ENCODE measurements at places on chromosomes 6 and 20.

GRCh38 chr20:5808901-5809300, 58.7 kb downstream of the SHLD1 start:
- no peak for DNase-seq

DNA sequence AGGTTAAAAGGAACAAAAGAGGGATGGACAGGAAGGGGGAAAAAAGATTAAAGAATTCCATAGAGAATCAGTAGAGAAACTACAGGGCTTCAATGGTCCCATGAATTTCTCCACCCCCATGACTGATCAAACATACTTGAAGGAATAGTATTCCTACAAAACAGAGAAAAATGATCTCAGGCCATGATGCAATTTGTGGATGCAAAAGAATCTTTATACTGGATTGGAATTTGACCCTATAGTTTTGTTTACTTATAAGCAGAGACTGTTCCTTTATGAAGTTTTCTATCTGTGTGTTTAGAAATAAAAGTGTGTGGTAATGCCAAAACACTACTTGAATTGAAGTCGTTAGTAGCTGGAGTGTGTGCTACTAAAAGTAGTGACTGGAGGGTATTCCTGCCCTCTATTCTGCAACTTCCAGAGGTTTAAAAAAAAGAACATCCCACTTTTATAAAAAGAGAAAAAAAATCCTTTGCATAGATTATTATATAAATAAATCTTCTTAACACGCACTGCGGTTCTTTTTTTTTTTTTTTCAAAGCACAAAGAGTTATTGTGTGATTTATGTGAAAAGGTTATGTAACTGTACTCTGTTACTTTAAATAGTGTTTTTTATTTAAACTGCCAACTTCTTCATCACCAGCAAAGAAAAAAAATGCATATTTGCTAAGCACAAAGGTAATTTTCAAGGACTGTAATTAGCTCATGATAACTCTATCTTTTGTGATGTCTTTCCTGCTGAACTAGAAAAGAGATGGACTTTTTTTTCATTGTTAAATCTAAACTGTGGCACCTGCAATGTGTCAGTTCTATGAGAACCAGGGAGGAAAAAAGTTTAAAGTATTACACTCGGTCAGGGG, 214.5 kb upstream of the CITED2 start:
- no peak for DNase-seq

GRCh38 chr20:13678944-13679343, 40.2 kb upstream of the TASP1 start:
- DNase-seq: no peak

GRCh38 chr6:149306967-149307366, 10.5 kb upstream of the TAB2 start:
- DNase-seq: no peak

DNA sequence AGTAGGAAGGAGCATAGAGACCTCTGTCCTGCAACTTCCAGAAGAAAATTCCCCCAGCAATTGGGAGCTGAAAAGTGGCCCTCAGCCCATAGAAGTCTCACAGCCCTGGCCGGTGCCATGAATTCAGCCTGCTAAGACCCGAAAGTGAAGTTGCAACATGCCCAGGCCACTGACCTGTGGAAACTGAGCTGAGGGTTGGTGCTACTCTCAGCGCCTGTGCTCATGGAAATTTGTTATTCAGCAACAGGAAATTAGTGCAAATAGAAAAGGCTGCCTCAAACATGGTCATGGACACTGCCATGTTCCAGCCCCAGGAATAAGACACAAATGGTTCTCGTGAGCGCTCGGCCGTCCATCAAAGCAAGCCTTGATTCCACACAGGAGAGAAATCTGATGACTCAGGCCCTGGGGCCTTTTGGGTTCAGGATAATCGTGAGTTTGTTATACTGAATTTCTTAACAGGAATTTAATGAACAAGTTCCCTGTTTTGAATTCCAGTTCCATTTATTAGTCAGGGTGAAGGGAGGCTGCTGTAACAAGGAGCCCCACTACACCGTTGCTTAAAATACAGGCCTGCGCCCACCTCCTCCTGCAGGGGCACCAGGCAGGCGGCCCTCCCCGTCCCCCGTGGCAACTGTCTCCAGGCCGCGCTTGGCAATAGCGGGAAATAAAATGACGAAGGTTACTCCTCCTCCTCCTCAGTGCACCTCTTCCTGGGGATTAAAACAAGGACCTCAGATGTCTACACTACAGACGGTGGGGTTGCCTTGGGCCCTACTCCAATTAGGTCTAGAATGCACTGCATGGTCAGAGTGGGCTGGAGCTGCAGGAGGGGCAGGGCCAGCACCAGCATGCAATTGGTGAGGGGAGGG, 152.9 kb downstream of the ERMARD start:
- DNase-seq: no peak

DNA sequence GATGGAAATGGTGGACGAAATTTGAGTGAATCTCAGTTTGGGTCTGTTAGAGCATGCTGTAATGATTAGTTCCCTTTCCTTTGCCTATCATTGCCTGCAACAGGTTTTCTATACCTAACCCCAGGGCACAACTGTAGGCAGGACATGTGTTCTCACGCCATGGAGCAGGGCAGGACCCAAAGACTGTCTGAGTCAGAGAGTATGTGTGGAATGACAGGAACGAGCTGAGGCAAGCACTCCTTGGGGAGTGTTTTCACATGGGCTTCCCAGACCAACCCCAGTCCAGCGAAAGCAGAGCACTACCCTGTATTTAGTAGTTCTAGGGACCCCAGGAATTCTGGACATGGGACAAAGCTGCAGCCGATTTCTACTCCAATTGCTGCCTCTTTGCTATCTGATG, 234.2 kb downstream of the HACE1 start:
- DNase-seq: no peak

GRCh38 chr20:39090906-39091305, 128.8 kb downstream of the DHX35 start:
- no peak for DNase-seq

GRCh38 chr6:152232501-152233151, 404.5 kb downstream of the SYNE1 start:
- DNase-seq: no peak

DNA sequence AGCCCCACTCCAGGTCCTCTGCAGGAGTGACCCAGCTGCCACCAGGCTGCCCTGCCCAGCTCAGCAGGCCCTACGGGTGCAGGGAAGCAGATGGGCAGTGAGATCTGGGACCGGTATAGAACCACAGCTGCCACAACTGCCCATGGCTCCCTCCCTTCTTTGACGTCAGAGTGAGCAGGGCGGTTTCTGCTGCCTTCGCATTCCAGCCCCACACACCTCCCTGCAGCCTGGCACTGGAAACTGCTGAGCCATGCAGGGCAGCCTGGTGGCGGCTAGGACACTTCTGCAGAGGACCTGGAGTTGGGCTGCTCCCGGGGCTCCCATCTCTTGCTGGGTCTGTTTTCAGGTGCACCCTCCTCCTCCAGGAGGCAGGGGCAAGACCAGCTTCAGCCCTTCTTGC, 101.6 kb upstream of the CD93 start:
- peak; percentile 50 for DNase-seq

- no peak for DNase-seq
Measured at GRCh38 chr6:93433592-93433991, 14.2 kb upstream of the EPHA7 start.

DNA sequence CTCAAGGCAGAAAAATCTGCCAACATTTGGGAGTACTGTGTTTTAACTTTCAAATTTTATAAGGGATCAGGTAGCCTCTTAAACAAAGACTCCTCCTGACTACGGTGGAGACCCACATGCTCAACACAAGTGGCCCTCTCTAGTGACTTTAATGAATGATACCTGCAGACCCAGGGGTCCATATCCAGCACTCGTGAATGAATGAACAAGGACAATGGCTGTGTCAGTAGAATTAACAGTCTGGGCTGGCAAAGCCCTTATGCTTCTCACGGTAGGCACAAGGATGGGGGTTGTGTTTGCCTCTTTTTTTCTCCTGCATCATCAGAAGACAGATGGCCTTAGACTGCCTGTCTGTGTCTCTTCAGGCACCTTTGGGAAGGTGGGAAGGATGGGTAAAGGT, 112.6 kb upstream of the TRAF3IP2 start:
- no peak for DNase-seq

DNA sequence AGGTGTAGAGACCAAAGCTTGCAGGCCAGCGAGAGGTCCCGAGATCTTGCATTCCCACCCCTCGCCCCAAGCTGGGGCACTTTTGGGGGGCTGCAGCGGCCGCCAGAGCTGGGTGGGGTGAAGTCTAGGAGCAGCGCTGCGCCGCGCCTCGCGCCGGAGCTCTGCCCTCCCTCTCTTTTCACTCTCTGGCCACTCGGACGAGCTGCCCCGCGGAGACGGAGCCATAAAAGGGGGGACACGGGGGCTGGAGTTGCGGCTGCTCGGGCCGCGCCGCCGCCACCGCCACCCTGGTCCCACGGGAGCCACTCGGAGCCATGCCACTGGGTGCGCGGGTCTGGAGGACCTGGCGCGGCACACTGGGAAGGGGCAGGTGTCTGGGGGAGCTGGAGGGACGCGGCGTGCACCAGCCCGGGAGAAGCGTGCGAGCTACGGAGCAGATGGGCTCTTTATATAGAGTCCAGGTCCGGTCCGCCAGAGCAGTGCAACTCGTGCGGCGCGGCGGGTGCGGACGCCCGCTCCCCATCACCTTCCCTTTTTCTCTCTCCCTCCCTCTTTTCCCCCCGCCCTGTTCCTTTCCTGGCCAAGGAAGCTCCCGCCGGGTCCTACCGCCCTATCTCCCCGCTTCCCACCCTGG, 687 bp upstream of the HTR1B start:
- DNase-seq: no peak

- no peak for DNase-seq
Measured at GRCh38 chr20:24339210-24339641, 130.2 kb upstream of the SYNDIG1 start.

- DNase-seq: no peak
Measured at GRCh38 chr6:16619777-16620176, 141.5 kb downstream of the ATXN1 start.

GRCh38 chr6:157058574-157058973, 264.7 kb downstream of the TMEM242 start:
- no peak for DNase-seq

- no peak for DNase-seq
Measured at GRCh38 chr6:2949536-2950083, 21.8 kb downstream of the SERPINB6 start.

- no peak for DNase-seq
Measured at GRCh38 chr6:129686941-129687627, 22.9 kb downstream of the ARHGAP18 start.

DNA sequence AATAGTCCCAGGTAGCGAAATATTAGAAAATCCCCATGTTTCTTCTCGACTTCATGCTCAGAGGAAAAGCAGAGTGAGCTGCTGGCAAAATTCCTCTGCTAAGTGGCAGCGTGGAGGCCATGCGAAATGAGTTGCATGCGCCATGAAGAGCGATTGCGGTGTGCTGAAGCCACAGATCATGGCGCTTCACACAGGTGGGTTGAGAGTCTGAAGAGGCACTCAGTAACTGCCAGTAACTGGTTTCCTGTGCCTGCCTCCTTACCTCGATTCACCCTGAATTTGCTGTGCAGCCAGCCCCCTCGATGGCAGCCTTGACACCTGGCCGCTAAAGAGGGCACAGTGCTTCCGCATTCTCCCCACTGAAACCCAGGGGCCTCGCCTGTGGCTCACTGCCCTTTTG, 301.5 kb downstream of the NRN1 start:
- no peak for DNase-seq

DNA sequence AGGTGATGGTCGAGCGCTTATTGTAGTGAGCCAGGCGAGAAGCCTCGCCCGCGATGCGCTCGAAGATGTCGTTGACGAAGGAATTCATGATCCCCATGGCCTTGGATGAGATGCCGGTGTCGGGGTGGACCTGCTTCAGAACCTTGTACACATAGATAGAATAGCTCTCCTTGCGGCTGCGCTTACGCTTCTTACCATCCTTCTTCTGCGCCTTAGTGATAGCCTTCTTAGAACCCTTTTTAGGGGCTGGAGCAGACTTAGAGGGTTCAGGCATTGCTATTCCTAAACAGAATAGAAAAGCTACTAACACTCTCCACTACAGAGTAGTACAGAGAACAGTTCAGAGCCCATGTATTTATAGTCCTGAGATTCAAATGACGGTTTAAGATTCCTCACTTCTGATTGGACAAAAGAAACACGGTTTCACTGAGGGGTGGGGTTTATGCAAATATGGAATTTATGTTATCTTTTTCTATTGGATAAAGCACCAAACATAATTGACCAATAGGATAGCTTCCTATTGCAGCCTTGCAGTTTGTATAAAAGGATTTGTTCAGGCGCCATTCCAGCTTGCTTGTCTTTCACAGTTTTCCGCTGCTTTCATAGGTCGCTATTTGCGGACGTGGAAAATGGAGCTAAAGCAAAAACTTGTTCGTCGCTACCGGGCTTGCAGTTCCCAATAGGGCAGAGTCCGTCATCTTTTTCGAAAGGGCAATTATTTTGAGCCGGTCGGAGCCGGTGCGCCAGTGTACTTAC, 43.7 kb upstream of the HFE start:
- DNase-seq: peak; percentile 96

DNA sequence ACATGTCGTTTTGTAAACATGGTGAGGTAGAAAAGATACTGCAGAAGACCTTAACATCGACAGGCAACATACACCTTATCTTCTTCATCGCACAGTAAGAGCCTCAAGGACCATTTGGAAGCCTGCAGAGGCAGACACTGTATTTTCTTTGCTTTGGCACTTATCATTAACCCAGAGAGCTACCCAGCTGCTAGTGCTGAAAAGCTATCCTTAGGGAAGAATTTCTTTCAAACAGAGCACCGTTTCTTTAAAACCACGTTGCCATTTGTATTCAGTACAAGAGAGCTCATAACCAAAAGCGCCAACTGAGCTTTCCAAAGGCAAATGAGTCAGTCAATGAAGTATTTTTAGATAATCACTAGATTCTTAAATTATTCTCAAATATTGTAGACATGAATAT, 306.6 kb downstream of the EPM2A start:
- DNase-seq: no peak

- no peak for DNase-seq
Measured at GRCh38 chr20:16395366-16395765, 177.9 kb downstream of the KIF16B start.

- no peak for DNase-seq
Measured at GRCh38 chr6:91114123-91114708, 527.3 kb upstream of the MAP3K7 start.

DNA sequence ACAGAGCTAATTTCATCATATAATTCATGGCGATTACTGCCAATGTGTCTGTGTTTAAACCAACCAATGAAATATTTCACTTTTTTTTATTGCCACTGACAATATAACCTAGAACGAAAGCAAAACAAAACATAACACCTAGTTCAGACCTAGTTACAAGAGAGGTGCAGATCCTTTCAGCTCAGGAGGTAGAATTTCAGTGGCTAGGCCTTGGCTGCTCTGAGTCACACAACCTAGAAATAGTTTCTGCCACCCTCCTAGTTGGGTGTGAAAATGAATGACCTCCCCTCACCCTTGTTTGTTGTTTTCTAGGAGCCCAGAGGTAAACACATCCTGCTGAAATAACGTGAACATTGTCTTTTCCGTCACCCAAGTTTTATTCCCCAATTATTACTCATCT, 356.3 kb downstream of the HTR1B start:
- DNase-seq: no peak

- DNase-seq: no peak
Measured at GRCh38 chr6:33008944-33009861, at the start of gene HLA-DOA. Gene HLA-DOA, minus strand, starts transcription at chr6:33009591.

DNA sequence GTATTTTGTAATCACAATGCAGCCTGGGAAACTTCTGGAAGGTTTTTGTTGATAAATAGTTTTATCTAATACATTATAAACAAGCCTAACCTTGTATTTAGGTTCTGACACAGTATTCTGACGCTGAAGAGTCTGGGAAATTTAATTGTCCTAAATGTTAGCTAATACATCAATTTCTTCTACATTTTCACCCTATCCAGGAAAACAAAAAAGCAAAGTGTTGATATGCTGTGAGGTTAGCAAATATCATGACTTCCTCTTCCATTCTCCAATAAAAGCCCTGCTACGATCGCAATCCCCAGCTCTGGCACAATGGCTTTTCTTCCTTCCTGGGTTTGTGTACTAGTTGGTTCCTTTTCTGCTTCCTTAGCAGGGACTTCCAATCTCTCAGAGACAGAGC, at the start of gene C6orf58:
TSS of gene C6orf58 (plus strand) at position 301 of the 400 bp plus-strand sequence. CDS start at position 313, 12 bp downstream.
- DNase-seq: no peak
